ENCODE measurements at places on chromosomes 2 and 18.

DNA sequence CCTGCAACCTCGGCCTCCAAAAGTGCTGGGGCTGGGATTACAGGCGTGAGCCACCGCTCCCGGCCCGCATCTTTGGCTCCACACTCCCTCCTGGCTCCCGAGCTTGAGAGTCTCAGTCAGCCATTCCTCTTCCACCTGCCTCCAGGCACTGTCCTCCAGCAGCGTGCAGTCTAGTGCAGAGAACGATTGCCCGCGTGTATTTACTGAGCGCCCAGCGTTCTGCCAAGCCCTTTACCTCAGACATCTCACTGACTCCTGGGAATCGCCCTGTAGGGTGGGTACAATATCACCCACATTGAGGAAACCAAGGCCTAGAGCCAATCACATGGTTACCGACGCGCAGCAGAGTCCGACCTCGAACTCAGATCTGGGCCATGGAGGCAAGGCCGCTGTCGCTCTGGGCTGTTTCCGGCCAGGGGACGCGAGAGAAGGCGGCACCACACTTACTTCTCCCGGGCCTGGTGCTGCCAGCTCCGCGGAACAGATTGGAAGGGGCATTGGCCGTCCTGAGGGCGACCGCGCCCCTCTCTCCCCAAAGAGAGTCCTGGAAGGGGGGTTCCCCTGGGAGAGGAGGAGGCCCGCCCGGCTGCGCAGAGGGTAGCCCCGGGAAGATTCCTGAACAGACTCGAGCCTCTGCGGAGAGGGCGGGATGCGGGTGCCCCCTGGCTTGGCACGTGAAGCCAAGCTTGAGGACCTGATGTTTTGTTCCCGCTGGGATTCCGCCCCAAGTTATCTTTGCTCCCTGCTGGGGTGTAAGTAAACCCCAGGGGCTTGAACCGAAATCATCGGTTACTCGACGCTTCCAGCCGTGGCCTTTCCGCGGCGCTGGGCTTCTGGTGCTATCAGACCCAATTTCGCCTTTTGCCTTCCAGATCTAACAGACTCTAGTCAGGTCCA, 5.2 kb upstream of the DLX2 start:
- no peak for DNase-seq

GRCh38 chr18:21706386-21706865, 1.9 kb upstream of the ABHD3 start:
- no peak for DNase-seq

DNA sequence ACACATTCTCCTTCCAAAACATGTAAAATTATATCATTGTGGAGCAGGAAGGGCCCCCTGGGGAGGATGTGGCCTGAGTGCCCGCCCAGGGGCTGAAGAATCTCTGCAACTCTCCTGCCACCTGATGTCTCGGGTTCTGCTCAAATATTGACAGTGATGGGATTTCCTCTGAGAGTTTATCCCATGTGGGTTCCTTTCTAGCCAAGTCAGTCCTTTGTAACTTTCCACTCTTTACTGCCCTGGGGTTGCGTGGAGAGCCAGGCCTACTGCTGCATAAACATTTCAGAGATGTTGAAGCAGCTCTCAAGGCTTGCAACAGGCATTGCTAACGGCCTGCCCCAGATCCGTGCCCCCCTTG, 4.0 kb upstream of the RAB17 start:
- DNase-seq, result no peak

DNA sequence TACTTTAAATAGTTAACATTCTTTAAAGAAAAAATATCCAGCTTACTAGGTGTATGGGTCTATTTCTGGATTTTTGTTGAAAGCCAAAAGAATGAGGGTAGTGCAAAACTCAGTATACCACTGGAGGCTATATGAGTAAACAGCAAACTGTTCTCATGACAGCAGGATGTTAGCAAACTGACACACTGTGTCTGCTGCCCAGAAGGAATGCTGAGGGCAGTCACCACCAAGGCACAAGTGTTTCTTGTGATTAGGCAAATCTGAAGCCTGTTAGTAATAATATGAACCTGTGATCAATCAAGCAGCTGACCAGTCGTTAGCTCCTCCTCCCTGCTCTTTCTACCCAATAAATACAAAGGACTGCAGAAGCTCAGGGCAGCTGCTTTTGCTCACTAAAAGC, 50.5 kb upstream of the SULT1C3 start:
- no peak for DNase-seq

DNA sequence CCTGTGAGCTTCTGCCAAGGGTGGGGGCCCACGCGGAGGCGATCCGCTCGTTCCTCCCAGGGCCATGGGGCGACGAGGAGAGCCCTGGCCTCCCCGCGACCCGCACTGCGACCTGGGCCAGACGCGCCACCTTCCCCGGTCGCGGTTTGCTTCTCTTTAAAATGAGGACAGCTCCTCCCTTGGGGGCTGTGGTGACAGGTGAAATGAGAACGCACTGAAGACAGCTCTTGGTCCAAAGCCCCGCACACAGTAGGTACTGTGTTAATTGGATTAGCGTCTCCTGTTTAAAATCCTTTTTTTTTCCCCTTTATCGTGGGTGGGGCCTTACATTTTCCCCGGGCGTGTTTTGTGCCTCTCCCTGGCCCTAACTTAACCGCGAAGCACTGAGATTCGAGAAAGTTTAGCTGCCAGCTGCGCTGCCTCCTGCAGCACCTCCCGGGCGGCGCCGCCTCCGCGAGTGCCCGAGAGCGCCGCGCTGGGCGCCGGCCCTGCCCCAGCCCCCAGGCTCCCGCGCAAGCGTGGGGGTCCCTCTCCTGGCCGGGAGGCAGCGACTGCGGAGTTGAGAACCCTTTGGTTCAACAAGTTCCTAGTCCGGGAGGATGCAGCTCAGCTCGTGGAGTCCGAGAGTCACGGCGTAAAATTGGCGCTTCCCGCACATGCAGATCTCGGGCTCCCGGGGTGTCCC, 1.1 kb downstream of the HPCAL1 start:
- no peak for DNase-seq

- no peak for DNase-seq
These were observed 5.6 kb downstream of the IFIH1 start for GRCh38 chr2:162312853-162313252.

GRCh38 chr2:217090024-217090473, 230.2 kb upstream of the TNP1 start:
- DNase-seq, result no peak

DNA sequence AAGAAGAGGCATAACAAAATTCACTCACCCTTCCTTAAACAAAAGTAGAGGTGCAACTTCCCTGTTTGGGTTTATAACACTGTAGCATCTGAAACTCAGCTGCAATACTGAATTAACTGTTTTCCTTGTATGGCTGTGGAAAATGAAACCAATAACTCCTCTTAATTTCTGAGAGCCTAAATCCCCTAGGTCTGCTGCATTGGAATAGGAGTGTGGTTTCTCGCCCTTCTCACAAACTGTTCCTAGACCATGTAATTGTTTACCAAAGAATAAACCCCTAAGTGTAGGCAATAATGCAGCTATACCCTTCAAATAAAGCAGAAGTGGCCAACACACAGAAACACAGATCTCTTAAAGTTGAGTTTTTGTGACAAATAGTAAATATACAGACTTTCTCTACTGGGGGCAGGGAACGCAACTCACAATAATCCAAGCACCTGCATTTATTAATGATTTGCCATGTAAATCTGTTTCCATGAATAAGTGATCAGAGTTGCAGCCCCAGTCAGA, 52.0 kb downstream of the RASGRP3 start:
- no peak for DNase-seq

DNA sequence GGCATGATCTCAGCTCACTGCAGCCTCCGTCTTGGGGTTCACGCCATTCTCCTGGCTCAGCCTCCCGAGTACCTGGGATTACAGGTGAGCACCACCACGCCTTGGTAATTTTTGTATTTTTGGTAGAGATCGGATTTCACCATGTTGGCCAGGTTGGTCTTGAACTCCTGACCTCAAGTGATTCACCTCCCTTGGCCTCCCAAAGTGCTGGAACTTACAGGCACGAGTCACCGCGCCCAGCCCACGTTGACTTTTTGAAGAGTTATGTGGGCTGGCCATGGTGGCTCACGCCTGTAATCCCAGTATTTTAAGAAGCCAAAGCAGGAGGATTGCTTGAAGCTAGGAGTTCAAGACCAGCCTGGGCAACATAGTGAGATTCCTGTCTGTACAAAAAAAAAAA, 20.8 kb downstream of the CCL20 start:
- DNase-seq, result no peak

GRCh38 chr2:219072741-219073250, 12.1 kb upstream of the IHH start:
- DNase-seq, result no peak

- no peak for DNase-seq
These were observed 110.1 kb downstream of the MCFD2 start for GRCh38 chr2:46805401-46805951.

All from NT2/D1 (cell line).